K562 (cell line): ENCODE measurements at places on chromosomes 6 and 20. TPM values are rescaled to one million over a fixed set of nuclear protein-coding genes. Genes with fewer than 3 reads are reported as not detected.

DNA sequence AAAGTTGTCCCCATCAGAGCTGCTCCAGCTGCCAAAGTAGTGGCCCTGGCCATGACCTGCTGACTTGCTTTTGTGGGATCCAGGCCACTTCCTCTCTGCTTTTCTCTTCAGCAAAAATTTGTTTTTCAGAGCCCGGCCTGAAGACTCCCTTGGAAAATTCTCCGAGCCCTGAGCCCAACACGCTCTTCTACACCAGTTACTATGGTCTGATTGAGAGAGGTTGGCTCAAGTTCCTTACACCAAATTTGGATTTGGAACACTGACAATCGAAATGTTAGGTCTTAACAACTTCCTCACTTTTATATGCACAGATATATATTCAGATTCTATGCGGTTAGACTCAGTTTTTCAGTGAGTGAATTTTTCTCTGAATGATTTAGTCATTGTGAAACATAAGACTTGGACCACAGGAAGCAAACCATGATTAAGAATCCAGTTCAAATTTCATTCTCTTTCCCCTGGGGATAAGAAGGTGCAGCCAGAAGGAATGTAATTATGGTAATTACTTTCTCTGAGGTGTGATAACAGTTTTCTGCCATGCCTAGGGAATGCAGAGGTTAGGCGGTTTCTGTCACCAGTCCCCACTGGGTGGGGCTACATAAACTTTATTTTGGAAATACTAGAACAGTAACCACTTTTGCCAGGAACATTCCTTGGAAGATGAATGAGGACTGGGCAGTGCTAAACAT lies 365.2 kb downstream of the SYNE1 start:
- no peaks in the 10 kb centered on the region for H3K4me1 ChIP-seq

- H3K4me1 ChIP-seq, result peaks cover 8% of the 10 kb centered on the region
- peaks cover 20% of the 10 kb centered on the region; the same call in 1 of the 2 replicates for H3K27me3 ChIP-seq
- H3K27ac ChIP-seq, result no peak overlapping the region
- H3K4me3 ChIP-seq, result no peak overlapping the region
- no peaks in the 10 kb centered on the region for H3K36me3 ChIP-seq
Observed at GRCh38 chr6:108968325-108969316, 120.4 kb downstream of the ARMC2 start.

GRCh38 chr20:36805396-36805795 lies 31.8 kb upstream of the DSN1 start:
- no peak overlapping the region for H3K4me3 ChIP-seq
- no peaks in the 10 kb centered on the region for H3K27me3 ChIP-seq
- no peak overlapping the region for H3K27ac ChIP-seq
- no peak for DNase-seq

- DNase-seq, result no peak
- no peaks in the 10 kb centered on the region for H3K4me1 ChIP-seq
- no peak overlapping the region for H3K4me3 ChIP-seq
- no peak overlapping the region for H3K27ac ChIP-seq
Observed at GRCh38 chr6:142485256-142485655, 183.4 kb downstream of the ADGRG6 start.

DNA sequence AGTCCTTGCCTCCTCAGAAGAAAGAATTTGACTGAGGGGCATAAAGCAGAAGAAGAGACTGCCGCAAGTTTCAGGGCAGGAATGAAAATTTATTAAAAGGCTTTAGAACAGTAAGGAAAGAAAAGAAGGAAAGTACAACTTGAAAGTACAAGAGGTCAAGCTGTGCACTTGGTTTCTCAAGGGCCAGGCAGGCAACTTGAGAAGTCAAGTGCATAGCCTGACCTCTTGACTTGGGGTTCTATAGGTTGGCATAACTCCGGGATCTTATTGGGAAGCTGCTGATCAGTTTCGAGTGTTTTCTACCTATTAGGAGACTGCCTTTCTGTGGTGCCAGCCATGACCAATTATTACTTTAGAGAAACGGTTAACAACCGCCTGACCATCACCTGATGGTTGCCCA lies 237.0 kb upstream of the RGS17 start:
- no peak overlapping the region for H3K27ac ChIP-seq
- no peaks in the 10 kb centered on the region for H3K27me3 ChIP-seq
- DNase-seq, result no peak
- no peak overlapping the region for H3K4me3 ChIP-seq
- H3K4me1 ChIP-seq, result no peaks in the 10 kb centered on the region

Gene CDSN
- total RNA-seq, result not detected in 2 replicates

Gene TDRD6
- 0.11 and 0.22 TPM in 2 replicates for total RNA-seq

Gene MCCD1
- not detected in 2 replicates for total RNA-seq

Gene SLA2
- total RNA-seq, result 0.07 and 0.13 TPM in 2 replicates
